ENCODE measurements at places on chromosomes 4 and X.

GRCh38 chr4:71553605-71554004, 214.8 kb downstream of the SLC4A4 start:
- no peak for DNase-seq

GRCh38 chr4:150176547-150176946, 98.3 kb downstream of the DCLK2 start:
- DNase-seq = peak; percentile 79

DNA sequence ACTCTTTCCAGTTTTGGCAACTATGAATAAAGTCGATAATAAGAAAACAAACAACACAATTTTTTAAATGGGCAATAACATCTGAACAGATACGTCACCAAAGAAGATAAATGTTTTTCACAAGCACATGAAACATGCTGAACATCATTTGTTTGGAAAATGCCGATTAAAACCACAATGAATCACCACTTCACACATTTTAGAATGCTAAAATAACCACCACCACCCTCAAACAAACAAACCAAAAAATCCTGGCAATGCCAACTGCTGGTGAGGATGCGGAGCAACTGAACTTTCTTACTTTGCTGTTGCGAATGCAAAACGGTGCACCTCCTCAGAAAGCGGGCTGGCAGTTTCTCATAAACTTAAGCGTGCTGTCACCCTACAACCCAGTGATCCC, 115.9 kb downstream of the NSUN7 start:
- DNase-seq = no peak

DNA sequence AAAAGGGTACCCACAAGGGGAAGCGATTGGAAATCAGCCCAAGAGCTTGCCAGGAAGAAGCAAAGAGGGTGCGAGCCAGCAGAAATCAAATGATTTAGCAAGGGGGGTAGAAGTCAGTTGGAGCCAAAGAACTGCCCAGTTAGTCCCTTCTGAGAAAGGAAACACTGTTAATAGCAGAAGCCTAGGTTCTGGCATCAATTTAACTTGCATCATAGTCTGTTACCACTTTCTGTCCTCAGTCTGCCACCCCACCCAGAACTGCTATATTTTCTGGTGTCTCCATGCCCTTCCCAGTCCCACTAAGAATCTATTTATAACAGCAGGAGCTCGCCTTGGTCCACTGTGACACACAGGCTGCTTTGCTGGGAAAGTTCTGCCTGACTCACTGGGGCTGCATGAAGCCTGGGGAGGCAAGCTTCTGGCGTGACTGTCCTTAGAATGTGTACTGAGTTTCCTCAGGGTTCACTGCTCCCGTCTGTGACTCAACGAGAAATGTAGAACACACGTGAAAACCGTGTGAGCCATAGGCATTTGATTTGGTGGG, 157.8 kb upstream of the TTC29 start:
- DNase-seq = no peak

- no peak for DNase-seq
Observed at GRCh38 chrX:68746988-68747387, 81.8 kb upstream of the EFNB1 start.

- no peak for DNase-seq
Observed at GRCh38 chrX:1273896-1274295, 5.3 kb downstream of the CSF2RA start.

DNA sequence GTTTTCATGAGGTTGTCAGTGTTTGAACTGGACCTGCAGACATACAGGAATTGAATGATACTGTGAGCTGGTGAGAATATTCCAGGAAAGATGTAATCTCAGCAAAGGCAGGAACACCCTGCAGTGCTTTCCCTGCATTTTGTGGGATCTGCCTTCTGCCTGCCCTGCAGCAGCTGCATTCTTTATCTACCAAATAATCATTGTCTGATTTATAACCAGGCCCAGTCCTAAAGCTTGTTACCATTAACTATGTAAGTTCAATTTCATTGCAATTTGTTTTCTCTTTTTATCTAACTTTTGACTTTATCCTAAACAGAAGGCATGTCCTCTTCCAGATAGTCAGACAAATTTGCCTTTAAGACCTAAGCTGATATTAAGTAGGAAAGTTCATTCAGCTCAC, 99.8 kb upstream of the NOCT start:
- no peak for DNase-seq

GRCh38 chr4:85995361-85995760, 364.5 kb downstream of the MAPK10 start:
- no peak for DNase-seq

- no peak for DNase-seq
Observed at GRCh38 chr4:154454710-154455109, 36.9 kb downstream of the DCHS2 start.

DNA sequence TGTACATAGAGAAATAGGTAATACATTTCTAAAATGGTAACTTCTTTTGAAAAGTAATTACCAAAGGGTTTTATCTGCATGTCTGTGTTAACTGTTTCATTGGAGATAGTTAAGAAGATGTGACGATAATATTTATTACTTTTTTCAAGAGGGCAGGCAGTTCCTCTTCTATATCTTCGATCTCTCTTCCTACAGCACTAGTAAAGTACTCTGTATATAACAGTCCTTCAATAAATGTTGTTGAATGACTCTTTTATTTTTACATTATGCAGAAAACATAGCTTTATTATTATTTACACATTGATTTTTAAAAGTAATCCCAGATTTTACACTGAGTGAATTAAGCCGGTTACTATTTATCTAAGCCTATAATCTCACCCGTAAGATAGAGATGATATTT, 51.8 kb downstream of the TMPRSS11E start:
- no peak for DNase-seq

- DNase-seq = no peak
Observed at GRCh38 chrX:135497736-135498135, 22.7 kb upstream of the INTS6L start.

GRCh38 chrX:15675490-15675921, 10.9 kb upstream of the CLTRN start:
- DNase-seq = peak; percentile 64

GRCh38 chr4:139184129-139184528, 7.1 kb upstream of the ELF2 start:
- DNase-seq = no peak

DNA sequence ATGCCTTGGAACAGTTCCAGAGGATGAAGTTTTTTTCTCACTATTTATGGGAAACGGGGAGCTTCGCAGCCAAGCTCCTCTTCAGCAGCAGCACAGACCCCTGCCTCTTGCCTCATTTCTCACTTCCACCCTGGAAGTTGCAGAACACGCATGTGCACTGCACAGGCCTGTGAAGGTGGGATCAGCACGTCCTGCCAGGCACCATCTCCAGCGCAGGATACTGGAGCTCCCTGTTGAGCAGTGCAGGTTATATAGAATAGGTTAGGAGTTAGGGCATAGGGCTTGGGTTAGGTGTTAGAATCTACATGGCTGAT, 110.1 kb upstream of the CENPE start:
- no peak for DNase-seq

GRCh38 chr4:89110986-89111832, at the start of gene TIGD2:
Gene TIGD2, plus strand, starts transcription at chr4:89111533. Its CDS starts 1,442 bp downstream, at chr4:89112975.
- DNase-seq = peak; percentile 71

DNA sequence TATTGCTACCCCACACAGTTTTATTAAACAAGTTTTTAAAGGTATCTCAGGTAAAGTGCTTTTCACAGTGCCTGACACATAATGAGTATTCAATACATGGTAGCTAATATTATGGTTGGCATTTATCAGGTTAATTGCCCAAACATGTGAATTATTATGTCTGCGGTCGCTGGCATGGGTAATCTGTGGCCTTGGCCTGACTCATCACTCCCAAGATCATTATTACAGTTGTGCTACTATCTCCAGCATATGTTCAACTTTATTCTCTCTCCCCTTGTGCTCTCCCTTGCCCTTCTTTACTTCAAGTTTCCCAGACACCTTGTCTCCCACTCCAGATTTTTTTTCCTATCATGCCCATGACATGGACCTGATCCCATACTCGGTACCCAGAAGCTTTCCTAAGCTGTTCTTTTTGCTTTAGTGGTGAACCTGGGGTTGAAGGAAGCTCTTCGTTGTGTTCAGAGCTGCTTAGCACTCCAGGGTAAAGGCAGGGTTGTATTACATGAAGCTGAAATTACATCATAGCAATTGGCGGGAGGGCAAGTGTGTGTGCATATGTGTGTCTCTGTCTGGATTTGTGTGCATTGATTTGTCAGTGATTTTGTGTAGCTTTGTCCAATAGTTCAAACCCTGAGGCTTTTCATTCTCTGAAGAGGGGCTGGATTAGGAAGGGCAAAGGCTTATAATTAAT, 176.5 kb upstream of the NRK start:
- no peak for DNase-seq

GRCh38 chr4:101199507-101200285, 147.6 kb downstream of the PPP3CA start:
- DNase-seq = no peak

GRCh38 chr4:154526151-154526550, 24.0 kb downstream of the PLRG1 start:
- DNase-seq = no peak

- DNase-seq = no peak
Observed at GRCh38 chr4:71520850-71521249, 182.0 kb downstream of the SLC4A4 start.

- DNase-seq = no peak
Observed at GRCh38 chrX:39304746-39305145, 503.5 kb downstream of the MID1IP1 start.

DNA sequence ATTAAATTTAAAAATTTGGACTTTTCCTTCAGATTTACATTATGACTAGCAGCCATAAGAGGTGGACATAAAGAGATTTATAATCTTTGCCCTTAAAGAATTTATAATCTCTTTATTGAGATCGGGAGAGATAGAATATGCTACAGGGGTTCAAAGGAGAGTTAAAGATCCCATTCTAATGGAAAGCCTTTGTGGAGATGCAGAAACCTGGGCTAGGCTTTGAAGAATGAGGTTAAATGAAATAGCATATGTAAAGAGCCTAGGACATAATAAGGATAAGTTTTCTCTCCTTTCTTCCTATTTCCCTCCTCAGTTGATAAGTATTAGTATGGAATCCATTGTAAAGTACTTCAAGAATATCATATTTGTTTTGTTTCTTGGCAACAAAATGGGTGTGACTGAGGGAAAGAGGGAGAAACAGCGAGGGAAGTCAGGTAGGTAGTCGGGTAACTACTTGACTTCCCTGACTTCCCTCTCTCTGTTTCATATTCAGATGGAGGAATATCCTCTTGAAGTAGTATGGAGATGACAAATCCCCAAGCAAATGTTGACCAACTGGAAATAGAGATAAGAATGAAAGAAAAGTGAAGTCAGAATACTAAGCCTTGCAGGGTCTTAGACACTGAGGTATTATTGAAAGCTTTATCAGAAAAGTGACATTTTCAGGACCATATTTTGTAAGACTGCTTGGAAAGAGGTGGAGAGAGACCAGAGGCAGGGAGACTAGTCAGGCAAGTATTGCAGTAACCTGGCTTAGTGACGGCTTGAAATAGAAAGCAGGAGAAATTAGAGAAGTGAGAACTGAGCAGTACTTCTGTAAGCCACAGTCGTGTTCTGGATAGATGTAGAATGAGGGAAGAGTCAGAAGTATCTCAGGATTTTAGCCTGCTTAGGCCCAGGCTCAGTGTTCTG, 82.9 kb downstream of the PDLIM5 start:
- no peak for DNase-seq

DNA sequence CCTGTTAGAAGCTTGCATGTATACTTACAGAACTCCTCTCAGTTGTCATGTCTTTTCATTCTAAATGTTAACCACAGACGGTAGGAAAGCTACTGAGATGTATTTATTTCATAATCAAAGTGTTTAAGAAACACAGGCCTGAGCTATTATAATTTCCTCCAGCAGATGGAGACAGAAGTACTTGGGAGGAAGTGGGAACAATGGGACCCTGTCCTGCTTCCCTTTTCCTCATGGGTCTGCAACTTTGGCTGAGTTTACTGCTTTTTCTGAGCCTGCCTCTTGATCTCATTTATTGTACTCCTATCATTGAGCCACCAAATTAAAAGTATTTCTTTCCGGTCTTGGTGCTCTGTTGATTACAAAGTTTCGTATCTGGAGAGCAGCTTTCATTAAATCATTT, 67.7 kb upstream of the SPANXN2 start:
- DNase-seq = no peak

DNA sequence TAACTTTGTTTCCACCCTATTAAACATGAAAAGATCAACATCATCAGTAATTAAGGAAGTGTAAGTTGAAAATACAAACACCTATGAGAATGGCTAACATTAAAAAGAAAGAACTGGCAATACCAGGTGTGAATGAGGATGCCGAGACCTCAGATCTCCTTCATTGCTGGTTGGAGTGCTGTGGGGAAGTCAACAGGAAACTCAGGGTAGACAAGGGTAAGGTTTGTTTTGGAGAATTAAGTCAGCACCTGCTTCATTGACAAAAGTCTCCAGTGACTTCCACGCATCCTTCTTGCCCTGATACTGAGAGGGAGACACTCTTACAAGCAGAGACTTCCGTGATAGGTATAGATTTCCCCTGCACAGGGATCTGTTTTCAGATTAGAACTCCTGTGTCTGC, 106.1 kb downstream of the IRF2 start:
- no peak for DNase-seq

DNA sequence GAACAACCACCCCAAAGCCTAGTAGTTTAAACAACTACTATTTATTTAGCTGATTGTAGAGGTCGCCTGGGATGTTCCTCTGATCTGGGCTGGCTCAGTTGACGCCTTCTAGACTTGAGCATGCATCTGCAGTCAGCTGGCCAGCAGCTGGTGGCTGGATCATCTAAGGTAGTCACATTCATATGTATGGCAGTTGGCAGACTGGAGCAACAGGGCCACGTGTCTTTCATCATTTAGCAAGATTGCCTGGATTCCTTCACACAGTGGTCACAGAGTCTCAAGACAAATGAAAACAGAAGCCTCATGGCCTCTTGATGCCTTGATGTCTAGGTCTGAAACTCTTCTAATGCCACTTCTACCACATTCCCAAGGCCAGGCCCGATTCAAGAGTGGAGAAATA, 220.6 kb upstream of the S100G start:
- DNase-seq = no peak

DNA sequence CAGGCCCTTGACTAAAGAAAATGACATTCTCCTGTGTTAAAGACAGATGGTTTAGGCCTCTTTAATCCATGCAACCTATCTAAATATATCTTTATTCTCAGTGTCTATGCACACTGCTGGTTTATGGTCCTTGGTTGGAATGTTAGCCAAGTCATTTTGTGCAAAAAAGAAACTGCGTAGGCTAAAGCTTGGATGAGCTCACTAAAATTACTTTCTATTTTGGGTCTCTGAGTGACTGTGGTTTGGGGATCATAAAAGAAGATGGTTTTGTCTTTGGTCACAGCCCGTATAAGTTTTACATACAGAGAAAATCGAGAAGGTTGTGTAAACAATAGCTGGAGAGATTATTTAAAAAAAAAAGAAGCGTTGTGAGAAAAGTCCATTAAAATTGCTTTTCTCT, 443.6 kb downstream of the UBE2NL start:
- DNase-seq = no peak

DNA sequence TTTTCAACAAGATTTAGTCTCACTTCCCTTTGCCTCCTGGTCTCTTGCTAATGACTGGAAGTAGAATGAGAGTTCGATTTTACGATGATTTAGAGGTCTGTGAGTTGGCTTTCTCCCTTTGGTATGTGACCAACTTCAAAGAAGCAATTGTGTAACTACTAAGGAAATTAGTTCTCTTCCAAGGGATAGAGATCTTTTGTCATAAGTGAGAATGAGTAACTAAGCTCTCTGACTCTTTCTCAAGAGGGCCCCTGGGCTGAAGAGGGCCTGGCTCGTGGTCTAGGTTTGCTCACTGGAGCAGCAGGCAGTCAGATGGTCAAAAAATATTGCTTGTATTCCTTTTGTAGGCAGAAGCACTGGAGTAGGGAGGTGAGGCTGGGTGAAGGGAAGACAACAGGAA, 176.3 kb downstream of the ENOX2 start:
- no peak for DNase-seq
